HFF-Myc (cell line): ENCODE measurements at places on chromosomes 7 and 10.

- no peak for DNase-seq
Observed at GRCh38 chr10:79320820-79321493, 26.3 kb upstream of the PPIF start.

DNA sequence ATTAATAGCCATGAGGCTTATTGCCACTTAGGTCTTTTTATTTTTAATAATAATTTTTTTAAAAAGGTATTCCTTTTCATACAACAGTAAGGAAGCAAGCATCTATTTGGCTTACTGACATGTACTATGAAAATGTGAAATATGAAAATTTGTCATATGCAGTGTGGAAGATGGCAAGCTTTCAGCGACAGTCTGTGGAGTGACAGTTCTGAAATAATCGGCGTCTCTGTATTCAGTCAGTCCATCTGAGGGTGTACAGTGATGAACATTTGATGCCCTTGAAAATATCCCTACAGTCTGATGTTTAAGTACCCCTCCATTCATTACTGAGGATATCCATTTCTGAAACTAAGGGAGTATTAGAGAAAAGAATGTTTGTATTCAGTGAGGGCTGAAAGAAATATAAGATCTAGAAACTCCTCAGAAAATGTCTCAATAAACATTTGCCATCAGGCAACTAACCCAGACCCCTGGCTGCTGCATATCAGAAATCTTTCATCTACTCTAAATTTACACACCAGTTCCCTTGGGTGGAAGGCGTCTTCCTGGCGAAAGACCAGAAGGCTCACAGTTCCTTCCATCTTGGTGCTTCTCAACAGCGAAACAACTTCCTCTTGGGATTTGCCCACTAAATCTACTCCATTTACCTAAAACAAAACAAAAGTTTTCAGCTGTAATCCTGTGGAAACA, 440.6 kb downstream of the PARD3 start:
- no peak for DNase-seq

DNA sequence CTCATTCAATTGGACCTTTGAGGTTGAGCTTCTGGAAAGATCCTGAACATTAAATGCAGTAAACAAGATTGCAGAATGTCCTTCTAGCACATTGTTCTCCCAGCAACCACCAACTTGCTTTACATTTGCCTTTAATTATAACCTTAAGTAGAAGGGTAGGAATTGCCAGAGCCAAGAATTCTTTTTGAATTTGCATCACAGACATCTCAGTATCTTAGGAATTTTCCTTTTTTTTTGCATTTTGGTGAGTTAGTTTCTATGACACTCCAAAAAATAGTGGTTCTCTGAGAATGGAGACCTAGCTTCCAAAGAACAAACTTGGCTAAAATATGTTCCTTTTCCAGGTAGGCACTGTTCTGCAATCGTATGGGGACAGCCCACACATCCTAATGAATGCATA, 456.0 kb downstream of the GATA3 start:
- DNase-seq, result no peak

- DNase-seq, result no peak
Observed at GRCh38 chr10:70738006-70738760, 47.0 kb downstream of the TBATA start.
